ENCODE measurements at places on chromosomes 2 and 18.

DNA sequence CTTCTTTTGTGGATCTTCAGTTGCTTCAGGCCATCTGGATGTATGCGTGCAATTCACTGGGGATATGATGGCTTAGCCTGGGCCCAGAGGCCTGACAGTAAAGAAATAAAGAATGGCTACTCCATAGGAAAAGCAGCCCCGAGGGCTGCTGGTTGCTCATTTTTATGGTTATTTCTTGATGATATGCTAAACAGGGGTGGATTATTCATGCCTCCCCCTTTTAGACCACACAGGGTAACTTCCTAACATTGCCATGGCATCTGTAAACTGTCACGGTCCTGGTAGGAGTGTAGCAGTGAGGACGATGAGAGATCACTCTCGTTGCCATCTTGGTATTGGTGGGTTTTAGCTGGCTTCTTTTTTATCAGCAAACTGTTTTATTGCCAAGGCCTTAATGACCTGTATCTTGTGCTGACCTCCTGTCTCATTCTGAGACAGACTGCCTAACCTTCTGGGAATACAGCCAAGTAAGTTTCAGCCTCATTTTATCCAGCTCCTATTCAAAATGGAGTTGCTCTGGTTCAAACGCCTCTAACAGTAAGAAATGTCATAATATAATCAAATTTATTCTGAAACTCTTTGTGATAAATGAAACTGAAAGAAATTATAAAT is 60.5 kb downstream of the DSEL start:
- no peak for DNase-seq

DNA sequence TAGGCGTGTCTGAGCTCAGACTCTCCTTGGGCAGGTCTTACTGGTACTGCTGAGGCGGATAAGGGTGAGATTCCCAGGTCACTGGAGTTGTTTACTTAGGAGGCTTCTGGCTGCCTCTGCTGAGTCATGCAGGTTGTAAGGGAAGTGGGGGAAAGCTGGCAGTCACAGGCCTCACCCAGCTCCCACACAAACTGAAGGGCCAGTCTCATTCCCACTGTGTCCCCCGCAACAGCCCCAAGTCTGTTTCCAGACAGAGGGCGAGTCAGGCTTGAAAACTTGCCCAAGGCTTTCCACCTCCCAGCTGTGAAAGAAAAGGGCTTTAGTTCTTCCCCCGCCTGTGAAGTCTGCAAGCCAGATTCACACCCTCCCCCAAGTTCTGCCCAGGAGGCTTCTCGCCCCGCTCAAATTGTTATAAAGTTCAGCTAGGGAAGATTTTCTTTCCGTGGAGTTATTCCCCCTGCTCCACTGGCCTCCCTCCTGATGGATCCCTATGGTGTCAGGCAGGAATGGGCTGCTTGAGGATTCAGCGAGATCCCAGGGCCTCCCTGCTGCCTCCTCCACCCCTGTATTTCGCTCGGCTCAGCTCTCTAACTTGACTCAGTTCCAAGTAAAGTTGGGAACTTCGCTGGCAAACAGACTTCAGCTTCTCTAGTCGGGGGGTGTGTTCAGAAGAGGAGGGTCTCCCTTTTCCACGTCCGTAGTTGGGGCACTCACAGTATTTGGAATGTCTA is 248.6 kb downstream of the NR4A2 start:
- DNase-seq, result peak; percentile 14

GRCh38 chr2:9053534-9053931 is 50.0 kb upstream of the MBOAT2 start:
- no peak for DNase-seq

GRCh38 chr2:231928481-231928880 is 2.3 kb upstream of the NPPC start:
- no peak for DNase-seq

DNA sequence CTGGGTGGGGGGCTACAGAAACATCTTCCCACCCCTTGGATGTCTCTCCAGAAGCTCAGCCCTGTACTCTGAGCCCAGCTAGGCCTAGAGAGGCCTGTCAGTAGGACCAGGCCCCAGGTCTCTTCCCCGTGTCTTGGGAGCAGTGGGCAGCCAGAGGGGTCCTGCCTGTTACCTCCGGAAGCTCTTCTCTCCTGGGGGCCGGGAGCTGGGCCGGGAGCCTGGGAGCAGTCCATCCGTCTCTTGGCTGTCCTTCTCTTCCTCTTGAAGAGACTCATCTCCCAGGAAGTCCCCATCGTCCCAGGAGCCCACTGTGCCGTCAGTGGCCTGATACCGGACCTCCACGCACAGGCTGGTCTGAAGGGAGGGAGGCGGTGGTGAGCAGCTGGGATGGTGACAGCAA is 38.3 kb upstream of the OTOF start:
- DNase-seq, result no peak

GRCh38 chr2:9141091-9141667 is 65.4 kb upstream of the ASAP2 start:
- DNase-seq, result no peak
